GM12878 (cell line): ENCODE measurements at places on chromosomes 2 and 18. TPM values are rescaled to one million over a fixed set of nuclear protein-coding genes. Genes with fewer than 3 reads are reported as not detected.

Gene MOCOS
- 0.35 and 0.38 TPM in 2 replicates for total RNA-seq

DNA sequence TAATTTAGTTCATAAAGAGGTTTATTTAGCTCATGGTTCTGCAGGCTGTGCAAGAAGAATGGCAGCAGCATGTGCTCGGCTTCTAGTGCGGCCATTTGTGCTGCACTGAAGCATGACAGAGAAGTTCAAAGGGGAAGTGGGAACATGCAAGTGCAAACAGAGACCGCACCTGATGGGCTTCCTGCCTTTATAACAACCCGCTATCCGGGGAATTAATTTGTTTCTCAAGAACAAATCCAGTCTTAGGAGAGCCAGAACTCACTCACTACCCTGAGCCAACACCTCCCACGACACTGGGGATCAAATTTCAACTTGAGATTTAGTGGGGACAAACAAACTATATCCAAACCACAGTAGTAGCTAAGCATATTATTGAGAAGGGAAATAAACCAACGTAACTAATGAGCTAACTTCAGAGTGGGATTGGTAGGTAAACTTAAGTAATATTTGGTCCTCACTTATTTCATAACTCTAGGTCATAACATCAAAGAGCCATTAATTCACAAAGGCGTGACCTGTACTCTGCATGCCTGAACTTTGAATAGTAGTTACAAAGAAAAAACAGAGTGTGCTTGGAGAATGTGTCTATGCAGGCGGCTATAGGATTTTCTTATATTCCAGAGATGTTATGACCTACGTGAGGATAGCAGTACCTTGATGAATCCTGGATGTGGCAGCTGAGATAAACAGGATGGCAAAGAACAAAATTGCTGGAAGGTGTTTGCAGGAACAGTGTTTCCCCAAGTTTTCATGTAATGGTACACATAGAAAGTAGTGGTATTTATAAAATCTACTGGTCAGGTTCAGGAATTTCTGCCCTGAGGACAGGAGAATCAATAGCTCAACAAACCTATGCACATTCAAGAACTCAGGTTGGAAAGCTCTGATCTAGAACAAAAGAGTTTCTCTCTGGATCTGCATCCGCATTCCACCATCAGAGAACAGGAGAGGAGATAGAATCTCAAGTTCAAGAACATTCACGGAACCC lies 845.9 kb upstream of the ID2 start:
- H3K27ac ChIP-seq: no peak overlapping the region
- no peaks in the 10 kb centered on the region; the same call in 1 of the 2 replicates for H3K36me3 ChIP-seq
- peaks cover 14% of the 10 kb centered on the region for H3K4me1 ChIP-seq
- no peaks in the 10 kb centered on the region for H3K27me3 ChIP-seq
- DNase-seq: peak; percentile 64

DNA sequence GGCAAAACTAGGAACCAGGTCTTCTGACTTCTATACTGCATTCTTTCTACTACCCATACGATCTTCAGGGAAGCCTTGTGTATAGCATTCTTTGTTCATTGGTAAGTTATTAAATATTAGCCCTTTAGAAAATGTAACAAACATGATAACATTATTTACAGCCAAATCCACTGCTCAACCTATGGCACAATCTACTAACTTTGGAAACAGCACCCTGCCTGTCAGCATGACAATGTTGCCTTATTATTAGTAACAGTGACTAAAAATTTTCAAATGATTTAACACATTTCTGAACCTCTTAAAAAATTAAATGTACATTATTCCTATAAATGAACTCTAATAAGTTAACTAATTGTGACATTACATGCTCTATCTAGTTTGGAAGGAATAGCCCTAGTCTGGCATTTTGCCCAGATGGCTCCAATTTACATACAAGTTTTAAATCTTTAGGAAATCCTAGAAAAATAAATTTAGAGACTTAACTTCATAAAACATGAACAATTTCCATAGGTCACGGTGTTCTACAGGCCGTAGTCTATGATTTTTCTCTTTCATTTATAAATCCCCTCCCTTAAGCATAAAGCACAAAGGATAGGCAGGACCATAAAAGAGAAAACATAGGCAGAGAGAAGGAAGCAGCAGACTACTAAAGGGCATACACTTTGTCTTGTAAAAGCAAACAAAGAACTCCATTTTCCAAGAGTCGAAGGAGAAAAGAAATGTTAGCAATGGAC lies 33.7 kb downstream of the YES1 start:
- H3K27ac ChIP-seq: no peak overlapping the region
- H3K36me3 ChIP-seq: no peaks in the 10 kb centered on the region
- H3K4me1 ChIP-seq: no peaks in the 10 kb centered on the region
- no peak overlapping the region for H3K4me3 ChIP-seq
- H3K27me3 ChIP-seq: no peaks in the 10 kb centered on the region
- no peak for DNase-seq

GRCh38 chr18:12307701-12308385 lies at the start of gene TUBB6:
Gene TUBB6, plus strand, starts transcription at chr18:12308241. Its CDS starts 52 bp downstream, at chr18:12308293.
- H3K4me1 ChIP-seq: no peaks in the 10 kb centered on the region
- H3K27ac ChIP-seq: peak within 1 kb of the TSS; percentile 64
- no peaks in the 10 kb centered on the region for H3K36me3 ChIP-seq

DNA sequence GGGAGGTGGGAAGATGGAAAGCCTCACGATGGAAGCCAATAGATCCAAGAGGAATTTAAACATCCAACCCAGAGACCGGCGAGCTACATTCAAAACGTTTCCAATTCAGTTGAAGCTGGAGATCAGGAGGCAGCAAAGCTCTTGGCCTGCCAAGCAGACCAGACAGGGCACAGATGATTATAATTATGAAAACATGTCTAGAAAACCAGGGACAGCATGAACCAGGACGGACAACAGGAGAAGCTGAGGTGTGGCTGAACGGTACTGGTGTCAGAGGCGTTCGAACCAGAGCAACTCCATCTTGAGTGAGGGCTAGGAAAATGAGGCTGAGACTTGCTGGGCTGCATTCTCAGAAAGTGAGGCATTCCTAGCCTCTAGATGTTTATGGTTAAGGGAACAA lies 102.2 kb upstream of the CCDC150 start:
- no peak overlapping the region for H3K4me3 ChIP-seq
- H3K27me3 ChIP-seq: peaks cover 2% of the 10 kb centered on the region; the same call in 1 of the 2 replicates
- H3K4me1 ChIP-seq: 0 out of 2 replicates have a peak, but pooled peaks cover 3% of the 10 kb centered on the region
- H3K27ac ChIP-seq: no peak overlapping the region
